Activated CD4-positive, alpha-beta T cell treated with anti-CD3 and anti-CD28 coated beads, Interleukin-2, amount 10 ng/mL, durations not matched to agents 24 days and 14 days (primary cell): ENCODE measurements at places on chromosomes 4 and X. TPM values are rescaled to one million over a fixed set of nuclear protein-coding genes. Genes with fewer than 3 reads are reported as not detected.

- no peak for DNase-seq
Measured at GRCh38 chrX:6885396-6885795, 262.1 kb upstream of the STS start.

GRCh38 chr4:36011381-36011780, 232.9 kb downstream of the ARAP2 start:
- no peak for DNase-seq

GRCh38 chr4:93466446-93466845, 362.1 kb upstream of the ATOH1 start:
- DNase-seq: no peak

ADRA2C gene
- total RNA-seq: not detected in 2 replicates

NDP gene
- total RNA-seq: not detected in 2 replicates

GAGE1 gene
- total RNA-seq: not detected in 2 replicates

GYPB gene
- total RNA-seq: not detected in 2 replicates

SOX3 gene
- total RNA-seq: not detected in 2 replicates
